ENCODE measurements at places on chromosomes 7 and 10. TPM values are rescaled to one million over a fixed set of nuclear protein-coding genes. Genes with fewer than 3 reads are reported as not detected.

Gene NPFFR1
- total RNA-seq, result not detected

Gene KCP
- 0.06 TPM for total RNA-seq

Gene CYP3A5
- total RNA-seq, result not detected

Gene CPA5
- not detected for total RNA-seq

Gene PRSS37
- not detected for total RNA-seq

Gene PRLHR
- not detected for total RNA-seq

Gene EBF3
- total RNA-seq, result 0.40 TPM

Gene MUC12
- not detected for total RNA-seq

Gene FFAR4
- 0.04 TPM for total RNA-seq

Gene CYP3A4
- total RNA-seq, result not detected

Gene MEOX2
- total RNA-seq, result not detected

Gene LIPM
- total RNA-seq, result not detected

Gene RTKN2
- 65.9 TPM for total RNA-seq

DNA sequence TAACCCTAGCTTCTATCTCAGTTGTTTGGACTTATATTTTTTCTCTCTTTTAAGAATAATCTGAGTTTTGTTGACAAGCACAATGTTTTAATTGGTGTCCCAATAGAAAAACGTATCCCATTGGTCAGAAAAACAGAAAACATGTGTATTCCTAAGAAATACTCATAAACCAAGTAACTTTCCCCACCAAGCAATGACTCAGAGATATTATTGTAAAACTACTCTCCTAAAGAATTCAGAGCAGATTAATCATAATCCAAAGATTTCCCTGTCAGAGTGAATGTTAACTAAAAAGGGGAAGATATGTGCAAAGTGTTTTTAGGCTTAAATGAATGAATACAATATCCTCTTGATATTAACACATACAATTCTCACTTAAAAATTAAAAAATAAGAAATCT is 29.4 kb upstream of the MBL2 start:
- no peak for DNase-seq
- H3K27me3 ChIP-seq, result no peaks in the 10 kb centered on the region
- H3K4me3 ChIP-seq, result no peak overlapping the region
- no peaks in the 10 kb centered on the region for H3K4me1 ChIP-seq

- H3K4me3 ChIP-seq, result no peak overlapping the region
- no peak for DNase-seq
- H3K27ac ChIP-seq, result no peak overlapping the region
- H3K27me3 ChIP-seq, result no peaks in the 10 kb centered on the region
Measured at GRCh38 chr10:125204400-125204799, 44.0 kb upstream of the CTBP2 start.

DNA sequence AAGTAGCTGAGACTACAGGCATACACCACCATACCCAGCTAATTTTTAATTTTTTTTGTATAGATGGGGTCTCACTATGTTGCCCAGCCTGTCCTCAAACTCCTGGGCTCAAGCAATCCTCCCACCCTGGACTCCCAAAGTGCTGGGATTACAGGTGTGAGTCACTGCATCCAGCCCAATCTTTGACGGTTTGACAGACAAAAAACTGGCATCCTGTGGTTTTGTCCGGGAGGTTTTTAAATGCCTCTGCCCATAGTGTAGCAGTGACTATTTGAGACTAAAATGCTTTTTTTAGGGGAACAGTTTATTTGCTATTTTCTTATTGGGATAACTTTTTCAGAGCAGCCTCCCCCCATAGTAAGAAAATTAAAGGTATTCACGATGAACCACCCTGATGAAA is 523.7 kb upstream of the GALNT17 start:
- no peaks in the 10 kb centered on the region for H3K36me3 ChIP-seq
- H3K4me3 ChIP-seq, result no peak overlapping the region
- no peaks in the 10 kb centered on the region for H3K27me3 ChIP-seq
- no peak overlapping the region for H3K27ac ChIP-seq

GRCh38 chr7:66626331-66626934 is 2.2 kb upstream of the KCTD7 start:
- H3K4me1 ChIP-seq, result no peaks in the 10 kb centered on the region
- H3K27me3 ChIP-seq, result peaks cover 12% of the 10 kb centered on the region
- H3K27ac ChIP-seq, result no peak overlapping the region
- no peak overlapping the region for H3K4me3 ChIP-seq

- no peaks in the 10 kb centered on the region for H3K27me3 ChIP-seq
- no peaks in the 10 kb centered on the region for H3K36me3 ChIP-seq
- H3K27ac ChIP-seq, result no peak overlapping the region
- no peaks in the 10 kb centered on the region for H3K4me1 ChIP-seq
Measured at GRCh38 chr7:25624833-25625232, 396.5 kb upstream of the NPVF start.

DNA sequence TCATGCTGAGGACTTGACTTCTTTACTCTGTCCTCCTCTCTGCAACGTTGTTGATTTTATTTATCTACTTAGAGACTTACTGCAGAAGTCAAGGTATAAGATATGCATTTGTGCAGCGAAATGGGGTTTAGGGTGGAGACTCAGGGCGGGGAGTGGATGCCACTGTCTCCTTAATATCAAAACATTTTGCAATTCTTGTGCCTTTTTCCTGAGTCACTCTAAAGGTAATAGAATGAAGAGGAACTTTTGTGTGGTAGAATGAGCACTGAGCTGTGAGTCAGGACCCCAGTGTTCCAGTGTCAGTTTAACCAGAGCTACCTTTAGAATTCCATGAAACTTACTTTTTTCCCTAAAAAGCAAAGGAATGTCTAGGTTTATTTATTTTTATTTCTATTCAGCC is 78.2 kb downstream of the VTI1A start:
- H3K27ac ChIP-seq, result no peak overlapping the region
- H3K36me3 ChIP-seq, result no peaks in the 10 kb centered on the region
- peaks cover 56% of the 10 kb centered on the region for H3K4me1 ChIP-seq
- DNase-seq, result no peak
- H3K27me3 ChIP-seq, result no peaks in the 10 kb centered on the region

- no peak overlapping the region for H3K4me3 ChIP-seq
- H3K27me3 ChIP-seq, result no peaks in the 10 kb centered on the region
- no peak for DNase-seq
- no peaks in the 10 kb centered on the region for H3K36me3 ChIP-seq
Measured at GRCh38 chr10:20847512-20847911, 49.6 kb downstream of the NEBL start.

GRCh38 chr7:92634205-92634604 is 44.0 kb upstream of the FAM133B start:
- no peak overlapping the region for H3K4me3 ChIP-seq
- no peaks in the 10 kb centered on the region for H3K36me3 ChIP-seq
- H3K4me1 ChIP-seq, result no peaks in the 10 kb centered on the region
- no peak overlapping the region for H3K27ac ChIP-seq

- no peak overlapping the region for H3K4me3 ChIP-seq
- no peaks in the 10 kb centered on the region for H3K27me3 ChIP-seq
- H3K27ac ChIP-seq, result no peak overlapping the region
- H3K36me3 ChIP-seq, result no peaks in the 10 kb centered on the region
- peaks cover 19% of the 10 kb centered on the region for H3K4me1 ChIP-seq
Measured at GRCh38 chr7:79868010-79868409, 266.6 kb upstream of the GNAI1 start.

DNA sequence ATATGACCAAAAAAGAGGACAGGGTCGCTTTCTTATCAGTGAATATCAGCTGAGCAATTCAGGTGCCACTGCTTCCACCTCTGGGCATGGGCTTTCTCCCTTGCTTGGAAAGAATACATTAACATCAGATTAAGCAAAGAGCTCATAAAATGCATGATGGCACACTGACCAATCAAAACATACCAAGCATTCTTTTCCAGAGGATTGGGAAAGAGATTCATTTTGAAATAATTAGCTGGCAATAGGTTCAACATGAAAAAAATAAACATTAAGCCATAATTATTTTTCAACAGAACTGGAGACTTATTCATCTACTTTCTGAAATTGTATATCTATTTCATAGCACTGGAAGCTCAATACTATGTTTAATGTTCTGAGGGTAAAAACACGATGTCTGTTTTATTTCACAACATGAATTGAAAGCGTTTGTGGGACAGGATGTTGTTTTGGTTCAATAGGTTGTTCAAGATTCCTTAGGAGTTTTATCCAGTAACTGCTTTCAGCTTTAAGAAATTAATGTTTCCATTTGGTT is 53.2 kb downstream of the TFAM start:
- no peak overlapping the region for H3K27ac ChIP-seq
- H3K4me1 ChIP-seq, result no peaks in the 10 kb centered on the region
- no peaks in the 10 kb centered on the region for H3K27me3 ChIP-seq

DNA sequence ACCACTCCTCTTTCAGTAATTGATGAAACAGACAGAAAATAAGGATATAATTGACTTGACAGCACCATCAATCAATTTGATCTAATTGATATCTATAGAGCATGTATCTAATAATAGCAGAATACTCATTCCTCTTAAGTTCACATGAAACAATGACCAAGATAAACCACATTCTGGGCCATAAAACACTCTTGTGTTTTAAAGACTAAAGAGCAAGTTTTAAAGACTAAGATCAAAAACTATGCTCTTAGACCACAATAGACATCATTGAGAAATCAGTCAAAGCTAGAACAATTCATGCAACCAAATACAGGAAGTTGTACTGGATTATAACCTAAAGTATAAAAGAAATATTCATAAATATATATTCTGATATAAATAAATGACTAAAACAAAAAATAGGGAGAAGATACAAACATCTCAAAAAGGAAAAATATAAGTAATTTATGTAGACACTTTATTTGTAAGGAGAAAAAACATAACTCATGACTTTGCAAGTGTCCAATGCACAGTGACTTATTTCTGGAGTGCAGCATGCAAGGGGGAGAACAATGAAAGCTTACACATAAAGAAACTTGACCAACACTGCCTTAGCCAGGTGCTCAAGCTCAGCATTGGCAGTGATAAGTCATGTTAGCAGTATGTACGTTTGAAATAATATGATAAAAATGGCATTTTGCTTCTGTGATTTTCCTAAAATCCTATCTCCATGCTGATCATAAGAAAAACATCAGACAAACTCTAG is 312.7 kb upstream of the IGFBP3 start:
- no peak overlapping the region for H3K4me3 ChIP-seq
- H3K27ac ChIP-seq, result no peak overlapping the region
- no peaks in the 10 kb centered on the region for H3K27me3 ChIP-seq
- H3K36me3 ChIP-seq, result no peaks in the 10 kb centered on the region

GRCh38 chr10:44234483-44234875 is 150.4 kb downstream of the CXCL12 start:
- H3K27ac ChIP-seq, result peak overlapping the region; percentile 80
- H3K27me3 ChIP-seq, result no peaks in the 10 kb centered on the region
- peaks cover 30% of the 10 kb centered on the region for H3K4me1 ChIP-seq

DNA sequence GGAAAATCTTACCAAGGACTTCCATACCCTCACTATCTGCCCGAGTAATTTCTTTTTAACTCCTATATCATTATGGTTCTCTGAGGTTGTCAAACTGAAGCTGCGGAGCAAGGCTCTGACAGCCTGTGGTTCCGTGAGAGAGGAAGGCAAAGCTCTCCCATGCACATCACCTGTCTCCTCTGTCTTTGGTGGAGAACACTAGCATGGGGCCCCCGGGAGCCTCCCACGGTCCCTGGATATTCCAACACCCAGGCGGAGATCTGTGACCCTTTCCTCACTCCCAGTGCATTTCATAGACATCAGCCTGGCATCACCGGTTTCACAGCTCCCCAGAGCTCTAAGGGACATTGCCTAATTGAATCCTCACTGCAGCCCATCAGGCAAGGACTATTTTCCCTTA is 10.4 kb downstream of the RBP4 start:
- peaks cover 7% of the 10 kb centered on the region for H3K4me1 ChIP-seq
- no peak for DNase-seq
- no peaks in the 10 kb centered on the region for H3K36me3 ChIP-seq
- H3K27me3 ChIP-seq, result no peaks in the 10 kb centered on the region
- H3K4me3 ChIP-seq, result no peak overlapping the region

GRCh38 chr10:132306864-132307751 is 642 bp downstream of the STK32C start:
- no peaks in the 10 kb centered on the region for H3K36me3 ChIP-seq
- H3K4me1 ChIP-seq, result peaks cover 13% of the 10 kb centered on the region
- peak overlapping the region; percentile 75 for H3K4me3 ChIP-seq
- DNase-seq, result peak; percentile 76

DNA sequence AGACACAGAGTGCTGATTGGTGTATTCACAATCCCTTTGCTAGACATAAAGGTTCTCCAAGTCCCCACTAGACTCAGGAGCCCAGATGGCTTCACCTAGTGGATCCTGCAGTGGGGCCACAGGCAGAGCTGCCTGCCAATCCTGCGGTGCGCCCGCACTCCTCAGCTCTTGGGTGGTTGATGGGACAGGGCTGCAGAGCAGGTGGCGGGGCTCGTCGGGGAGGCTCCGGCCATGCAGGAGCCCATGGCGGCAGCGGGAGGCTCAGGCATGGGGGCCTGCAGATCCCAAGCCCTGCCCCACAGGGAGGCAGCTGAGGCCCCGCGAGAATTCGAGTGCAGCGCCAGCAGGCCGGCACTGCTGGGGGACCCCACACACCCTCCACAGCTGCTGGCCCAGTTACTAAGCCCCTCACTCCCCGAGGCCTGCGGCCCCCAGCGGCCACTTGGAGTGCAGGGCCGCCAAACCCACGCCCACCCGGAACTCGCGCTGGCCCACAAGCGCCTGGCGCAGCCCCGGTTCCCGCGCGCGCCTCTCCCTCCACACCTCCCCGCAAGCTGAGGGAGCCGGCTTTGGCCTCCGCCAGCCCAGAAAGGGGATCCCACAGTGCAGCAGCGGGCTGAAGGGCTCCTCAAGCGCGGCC is 7.7 kb upstream of the BET1 start:
- H3K27ac ChIP-seq, result no peak overlapping the region
- H3K27me3 ChIP-seq, result peaks cover 1% of the 10 kb centered on the region
- DNase-seq, result no peak

GRCh38 chr10:118805146-118805545 is 50.4 kb upstream of the CACUL1 start:
- H3K27ac ChIP-seq, result no peak overlapping the region
- H3K4me3 ChIP-seq, result no peak overlapping the region
- peaks cover 17% of the 10 kb centered on the region for H3K4me1 ChIP-seq
- DNase-seq, result no peak
- no peaks in the 10 kb centered on the region for H3K36me3 ChIP-seq
- H3K27me3 ChIP-seq, result no peaks in the 10 kb centered on the region

DNA sequence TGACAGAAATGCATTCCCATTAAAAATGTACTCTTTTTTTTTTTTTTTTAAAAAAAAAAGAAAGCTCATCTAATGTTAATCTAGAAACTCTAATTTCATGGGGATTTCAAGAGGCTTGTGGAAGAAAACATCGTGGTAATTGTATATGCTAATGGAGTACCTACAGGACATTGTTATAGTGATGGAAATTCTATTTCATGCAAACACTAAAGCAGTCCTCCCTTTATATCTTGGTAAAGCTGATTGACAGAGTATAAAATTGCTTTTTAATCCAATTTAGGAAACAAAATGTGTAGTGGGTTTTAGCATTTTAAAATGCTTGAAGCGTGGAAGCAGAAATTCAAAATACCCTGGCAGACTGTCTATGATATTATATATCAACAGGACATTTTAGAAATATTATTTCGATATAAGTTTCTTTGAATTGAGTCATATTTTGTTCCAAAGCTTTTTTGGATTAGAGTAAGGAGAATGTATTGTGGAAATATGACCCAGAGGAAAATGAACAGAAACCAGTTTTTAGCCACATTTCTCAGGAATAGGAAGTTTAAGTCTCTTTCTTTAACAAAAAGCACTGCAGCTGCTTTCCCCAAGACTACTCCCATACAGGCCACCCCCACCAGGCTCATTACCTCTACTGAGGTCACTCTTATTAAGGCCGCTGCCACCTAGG is 121.9 kb downstream of the WNT2 start:
- H3K27ac ChIP-seq, result no peak overlapping the region
- DNase-seq, result no peak
- no peaks in the 10 kb centered on the region for H3K36me3 ChIP-seq
- H3K4me1 ChIP-seq, result no peaks in the 10 kb centered on the region
- no peaks in the 10 kb centered on the region for H3K27me3 ChIP-seq
- H3K4me3 ChIP-seq, result no peak overlapping the region

GRCh38 chr7:101308245-101309085 is 13.1 kb downstream of the IFT22 start:
- DNase-seq, result peak; percentile 74
- H3K4me3 ChIP-seq, result peak overlapping the region; percentile 53
- H3K36me3 ChIP-seq, result no peaks in the 10 kb centered on the region
- H3K27me3 ChIP-seq, result peaks cover 19% of the 10 kb centered on the region
- no peaks in the 10 kb centered on the region for H3K4me1 ChIP-seq

Measured in neural progenitor cell (in vitro differentiated cells).